NT2/D1 (cell line): ENCODE measurements at places on chromosomes 12 and 14.

DNA sequence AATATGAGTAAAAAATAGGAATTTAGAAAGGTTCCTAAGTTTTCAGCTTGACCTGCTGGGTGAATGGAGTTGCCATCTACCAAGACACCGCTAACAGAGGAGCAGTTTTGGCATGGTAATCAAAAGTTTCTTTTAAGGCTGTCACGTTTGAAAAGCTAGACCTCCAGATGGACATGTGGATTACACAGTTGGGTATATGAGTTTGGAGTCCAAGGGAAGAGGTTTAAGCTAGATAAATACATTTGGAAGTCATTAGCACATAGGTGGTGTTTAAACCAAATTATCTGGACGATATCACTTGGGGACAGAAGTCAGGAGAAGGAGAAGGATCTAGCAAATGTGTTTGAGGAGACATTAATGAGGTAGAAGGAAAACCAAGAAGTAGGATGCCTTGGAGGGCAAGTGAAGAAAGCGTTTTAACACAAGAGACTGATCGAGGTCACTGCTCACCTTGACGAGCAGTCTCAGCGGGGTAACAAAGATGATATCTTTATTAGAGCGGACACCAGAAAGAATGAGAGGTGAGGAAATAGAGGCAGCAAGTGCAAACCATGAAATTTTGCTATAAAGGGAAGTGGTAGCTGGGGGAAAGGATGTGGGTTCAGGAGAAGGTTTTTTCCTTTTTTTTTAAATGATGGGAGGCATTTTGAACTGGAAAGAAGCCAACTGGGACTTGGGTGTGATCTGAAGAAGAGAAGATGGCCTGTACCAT, 17.6 kb downstream of the PNP start:
- DNase-seq = no peak

- no peak for DNase-seq
Observed at GRCh38 chr14:56795284-56795622, 15.0 kb downstream of the OTX2 start.

GRCh38 chr12:112891093-112892024, 15.4 kb upstream of the OAS1 start:
- no peak for DNase-seq

DNA sequence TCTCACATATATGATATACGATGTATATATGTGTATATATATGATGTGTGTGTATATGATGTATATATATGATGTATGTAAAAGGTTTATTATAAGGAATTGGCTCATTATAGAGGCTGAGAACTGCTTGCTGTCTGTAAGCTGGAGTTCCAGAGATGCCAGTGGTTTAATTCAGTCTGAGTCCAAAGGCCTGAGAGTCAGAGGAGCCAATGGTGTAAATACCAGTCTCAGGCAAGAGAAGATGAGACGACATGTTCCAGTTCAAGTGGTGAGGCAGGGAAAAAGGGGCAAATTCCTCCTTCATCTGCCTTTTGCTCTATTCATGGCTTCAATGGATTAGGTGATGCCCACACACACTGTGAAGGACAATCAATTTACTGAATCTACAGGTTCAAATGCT, 17.1 kb upstream of the STYK1 start:
- no peak for DNase-seq
